Activated CD8-positive, alpha-beta memory T cell treated with anti-CD3 and anti-CD28 coated beads for 48 hours (primary cell): ENCODE measurements at places on chromosomes 2 and 18.

GRCh38 chr18:53991805-53992204, 232.7 kb downstream of the MBD2 start:
- DNase-seq: no peak

DNA sequence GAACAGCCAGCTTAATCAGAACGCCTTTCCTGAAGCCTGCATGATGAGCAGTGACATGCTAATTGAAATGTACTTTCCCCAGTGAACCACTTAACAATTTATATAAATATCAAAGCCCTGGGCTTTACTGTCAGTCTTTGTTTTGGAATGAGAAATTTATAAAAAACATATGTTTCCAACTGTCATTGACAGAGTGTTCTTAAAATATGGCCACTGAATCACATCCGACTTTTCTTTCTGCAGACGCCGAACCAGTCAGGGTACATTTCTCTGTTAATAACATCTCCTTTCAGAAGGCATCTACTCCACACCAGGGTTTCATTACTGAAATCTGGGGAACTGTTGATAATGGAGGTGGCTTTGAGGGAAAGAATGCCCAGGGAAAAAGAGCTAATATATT, 343.7 kb downstream of the INSIG2 start:
- DNase-seq: no peak

- no peak for DNase-seq
Measured at GRCh38 chr2:140658760-140659692, 1471.8 kb downstream of the LRP1B start.

- no peak for DNase-seq
Measured at GRCh38 chr18:29096079-29096770, 919.3 kb upstream of the CDH2 start.

GRCh38 chr2:56314796-56315195, 131.0 kb downstream of the CCDC85A start:
- no peak for DNase-seq

DNA sequence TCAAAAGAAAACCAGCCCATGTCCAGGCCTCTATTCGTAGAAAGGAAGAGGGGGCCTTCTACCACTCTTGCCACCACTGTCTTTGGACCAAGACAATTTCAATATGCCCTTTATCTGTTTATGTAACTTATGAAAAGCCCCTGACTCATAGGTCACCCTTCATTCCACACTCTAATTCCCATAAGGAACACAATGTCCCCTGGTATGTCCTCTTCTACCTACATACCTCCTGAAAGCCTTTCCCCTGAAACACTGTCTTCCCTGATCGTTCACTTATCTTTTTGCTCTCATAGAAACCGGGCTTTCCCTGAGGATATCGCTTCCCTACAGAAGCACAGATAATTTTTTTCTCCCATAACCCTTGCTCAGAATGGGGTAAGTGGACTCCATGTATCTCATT, 13.3 kb downstream of the EIF2AK3 start:
- DNase-seq: no peak

DNA sequence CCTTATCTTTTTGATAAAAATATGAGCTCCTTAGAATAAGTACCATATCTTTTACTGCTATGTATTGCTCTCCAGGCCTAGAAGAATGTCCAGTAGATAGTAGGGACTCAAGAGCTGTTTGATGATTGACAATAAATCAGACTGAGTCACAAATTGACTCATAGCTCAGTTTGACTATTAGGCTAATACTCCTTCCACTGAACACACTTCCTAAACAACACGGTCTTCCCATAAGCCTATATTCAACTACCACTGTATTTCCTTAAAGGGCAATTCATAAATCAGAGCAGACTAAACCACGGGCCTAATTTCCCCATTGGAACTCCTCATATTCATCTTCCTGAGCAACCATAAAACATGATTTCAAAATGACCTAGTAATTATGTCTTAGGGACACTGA, 258.5 kb downstream of the ALK start:
- no peak for DNase-seq

- DNase-seq: no peak
Measured at GRCh38 chr2:74429487-74430451, 8.2 kb downstream of the WDR54 start.

GRCh38 chr2:56465491-56465890, 281.7 kb downstream of the CCDC85A start:
- no peak for DNase-seq
